Stimulated activated CD8-positive, alpha-beta memory T cell treated with anti-CD3 and anti-CD28 coated beads, Interleukin-4, amount 100 ng/mL, for 4 hours (primary cell): ENCODE measurements at places on chromosomes 7 and 10.

DNA sequence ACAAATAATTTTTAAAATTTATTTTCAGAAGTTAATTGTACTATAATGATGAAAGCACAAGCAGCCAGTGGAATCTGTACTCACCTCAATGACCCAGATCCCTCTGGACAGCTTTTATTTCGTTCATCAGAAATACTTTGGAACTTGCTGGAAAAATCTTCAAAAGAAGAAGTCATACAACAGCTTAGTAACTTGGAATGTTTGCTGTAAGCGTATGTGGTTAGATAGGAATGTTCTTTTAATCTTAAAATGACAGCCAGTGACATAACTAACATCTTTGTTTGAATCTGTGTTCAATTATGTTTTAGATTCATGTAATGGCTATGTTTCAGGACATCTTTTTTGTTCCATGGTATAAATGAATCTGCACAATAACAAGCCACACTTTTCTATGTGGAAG, 26.8 kb downstream of the CFAP69 start:
- DNase-seq: no peak

- DNase-seq: no peak
Observed at GRCh38 chr7:101563943-101564777, 64.9 kb downstream of the MYL10 start.

- no peak for DNase-seq
Observed at GRCh38 chr10:80443531-80443974, 10.6 kb upstream of the TSPAN14 start.

- DNase-seq: no peak
Observed at GRCh38 chr7:39464350-39465054, 101.7 kb upstream of the YAE1 start.

DNA sequence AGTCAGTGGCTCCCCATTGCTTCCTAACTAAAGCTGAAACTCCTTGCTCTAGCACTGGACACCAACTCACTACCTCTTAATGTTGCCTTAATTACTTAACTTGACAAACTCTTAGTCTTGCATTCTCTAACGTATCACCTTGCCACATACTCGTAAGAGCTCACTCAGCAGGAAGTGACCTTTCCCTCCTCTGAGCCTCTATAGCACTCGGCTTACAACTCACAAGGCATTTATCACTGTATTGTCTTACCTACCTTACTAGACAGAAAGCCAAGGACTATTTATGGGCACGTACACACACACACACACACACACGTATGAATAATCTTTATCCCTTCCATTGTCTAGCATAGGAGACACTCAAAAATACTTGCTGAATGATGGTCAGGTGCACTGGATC, 21.2 kb downstream of the CEP41 start:
- DNase-seq: no peak

DNA sequence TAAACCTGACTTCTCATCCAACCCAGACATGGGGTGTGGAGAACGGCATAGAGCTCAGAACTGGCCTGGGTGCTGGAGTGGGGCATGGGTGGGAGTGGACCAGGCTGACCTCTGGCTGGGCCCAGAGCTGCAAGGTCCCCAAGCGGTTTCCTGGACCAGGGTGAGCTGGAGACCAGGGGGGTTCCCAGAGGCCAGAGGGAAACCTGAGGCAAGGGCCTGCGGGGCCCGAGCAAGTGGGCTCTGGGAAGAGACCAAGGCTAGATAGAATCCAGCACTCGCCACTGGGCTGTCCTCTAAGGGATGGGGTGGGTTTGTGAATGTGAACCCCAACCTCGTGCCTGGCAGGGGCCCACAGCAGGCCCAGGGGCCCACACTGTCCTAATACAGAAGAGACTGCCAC, 39.4 kb upstream of the RET start:
- no peak for DNase-seq

DNA sequence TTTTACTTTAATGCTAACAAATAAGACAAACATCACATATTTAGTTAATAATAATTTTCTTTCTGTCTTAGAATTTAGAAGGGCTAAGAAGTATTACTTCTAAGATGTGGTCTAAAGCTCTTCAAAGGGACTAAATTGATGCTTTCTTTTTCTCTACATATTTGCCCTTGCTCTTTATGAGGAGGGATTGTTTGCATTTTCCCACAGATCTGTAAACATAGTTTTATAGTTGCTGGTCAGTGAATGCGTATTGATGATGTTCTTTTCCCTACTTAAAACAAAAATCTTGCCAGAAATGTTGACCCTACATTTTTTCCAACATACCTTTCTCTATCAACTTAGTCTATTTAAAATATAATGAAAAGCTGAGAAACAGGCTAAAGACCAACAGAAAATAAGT, 372.4 kb upstream of the LRGUK start:
- DNase-seq: no peak

DNA sequence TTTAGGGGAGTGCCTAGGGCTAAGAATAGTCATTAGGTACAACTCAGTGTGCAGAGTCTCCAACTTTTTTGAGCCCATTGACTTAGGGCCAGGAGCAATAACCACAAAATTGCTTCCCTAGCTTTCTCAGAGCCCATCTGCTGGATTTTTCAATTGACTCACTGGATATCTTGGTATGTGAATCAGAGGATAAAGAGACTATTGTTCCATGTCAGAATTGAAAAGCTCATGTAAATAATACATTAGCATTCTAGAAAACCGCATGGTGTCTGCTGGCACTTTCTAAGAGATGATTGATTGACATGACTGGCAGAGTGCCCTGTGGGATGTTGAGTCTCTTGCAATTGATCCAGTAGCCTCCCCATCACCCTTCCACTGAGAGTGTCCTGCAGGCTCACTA, 246.2 kb downstream of the CCDC7 start:
- no peak for DNase-seq

GRCh38 chr7:69129951-69130350, 468.3 kb upstream of the AUTS2 start:
- no peak for DNase-seq

- DNase-seq: no peak
Observed at GRCh38 chr10:45151467-45152214, 150.9 kb downstream of the ZNF22 start.

DNA sequence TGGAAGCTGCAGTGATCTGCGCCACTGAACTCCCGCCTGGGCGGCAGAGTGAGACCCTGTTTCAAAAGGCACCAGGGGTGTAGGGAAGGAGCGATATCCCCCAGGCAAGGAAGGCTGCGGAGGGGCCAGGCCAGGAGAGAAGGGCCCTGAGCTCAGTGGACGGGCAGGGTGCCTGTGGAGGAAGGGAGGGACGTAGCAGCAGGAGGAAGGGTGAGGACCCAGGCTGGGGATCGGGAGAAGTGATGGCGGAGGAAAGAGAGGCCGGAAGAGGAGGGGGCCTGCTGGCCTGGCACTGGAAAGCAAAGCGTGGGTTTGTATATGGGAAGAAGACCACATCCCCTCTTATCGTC, 45.6 kb downstream of the ALOX5 start:
- DNase-seq: no peak

GRCh38 chr7:77460057-77460486, 43.9 kb upstream of the GSAP start:
- DNase-seq: no peak

DNA sequence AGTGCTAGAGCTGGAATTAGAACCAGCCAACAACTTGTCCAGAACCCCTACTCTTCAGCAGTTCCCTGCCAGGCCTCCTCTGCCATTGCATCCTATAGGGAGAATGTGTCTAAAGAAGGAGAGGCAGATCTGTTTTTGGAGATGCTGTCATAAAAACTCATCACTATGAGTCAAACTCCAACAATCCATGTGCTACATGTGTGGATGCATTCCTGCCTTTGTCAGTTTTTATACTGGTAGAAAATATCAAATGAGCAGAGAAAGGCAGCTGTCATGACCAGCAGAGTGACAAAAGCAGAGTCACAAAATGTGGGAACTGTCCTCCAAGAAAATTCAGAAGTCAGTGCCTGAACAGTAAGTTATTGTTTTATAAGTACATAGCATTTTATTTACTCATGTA, 93.0 kb downstream of the ABLIM1 start:
- no peak for DNase-seq

GRCh38 chr7:77538281-77539212, 1.5 kb downstream of the PTPN12 start:
- no peak for DNase-seq

GRCh38 chr7:109295158-109295557, 725.5 kb downstream of the DNAJB9 start:
- DNase-seq: no peak

GRCh38 chr7:138257459-138258196, 181.4 kb downstream of the AKR1D1 start:
- no peak for DNase-seq

DNA sequence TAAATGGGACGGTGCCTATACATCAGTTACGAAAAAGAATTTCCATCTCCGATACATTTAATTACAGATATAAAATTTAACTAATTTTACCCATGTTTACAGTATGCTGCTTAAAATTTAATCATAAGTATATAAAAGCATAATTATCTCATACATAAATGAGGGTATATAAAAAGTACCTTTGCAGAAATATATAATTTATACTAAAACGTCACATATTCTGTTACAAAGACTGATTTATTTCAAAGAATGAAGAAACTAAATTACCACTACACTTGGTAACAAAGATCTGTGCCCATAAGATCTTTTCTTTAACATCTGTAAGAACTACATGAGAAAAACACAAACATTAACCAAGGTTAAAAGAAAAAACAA, 2.8 kb downstream of the DOCK4 start:
- DNase-seq: no peak

DNA sequence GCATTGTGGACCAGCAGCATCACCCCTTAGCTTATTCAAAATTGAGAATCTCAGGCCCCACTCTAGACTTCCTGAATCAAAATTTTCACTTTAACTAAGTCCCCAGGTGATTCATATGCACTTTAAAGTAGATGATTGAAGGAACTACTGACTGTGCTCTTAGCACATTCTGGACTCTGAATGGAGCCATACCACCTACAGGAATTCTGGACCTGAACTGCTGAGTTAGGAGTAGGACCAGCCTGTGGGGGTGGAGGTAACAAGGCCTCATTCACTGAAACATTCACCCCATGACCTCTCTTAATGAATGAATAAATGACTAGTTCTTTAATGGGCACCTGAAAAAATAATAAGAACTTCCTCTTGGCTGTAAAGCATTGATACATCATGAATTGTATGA, 7.3 kb downstream of the PDK4 start:
- DNase-seq: no peak

DNA sequence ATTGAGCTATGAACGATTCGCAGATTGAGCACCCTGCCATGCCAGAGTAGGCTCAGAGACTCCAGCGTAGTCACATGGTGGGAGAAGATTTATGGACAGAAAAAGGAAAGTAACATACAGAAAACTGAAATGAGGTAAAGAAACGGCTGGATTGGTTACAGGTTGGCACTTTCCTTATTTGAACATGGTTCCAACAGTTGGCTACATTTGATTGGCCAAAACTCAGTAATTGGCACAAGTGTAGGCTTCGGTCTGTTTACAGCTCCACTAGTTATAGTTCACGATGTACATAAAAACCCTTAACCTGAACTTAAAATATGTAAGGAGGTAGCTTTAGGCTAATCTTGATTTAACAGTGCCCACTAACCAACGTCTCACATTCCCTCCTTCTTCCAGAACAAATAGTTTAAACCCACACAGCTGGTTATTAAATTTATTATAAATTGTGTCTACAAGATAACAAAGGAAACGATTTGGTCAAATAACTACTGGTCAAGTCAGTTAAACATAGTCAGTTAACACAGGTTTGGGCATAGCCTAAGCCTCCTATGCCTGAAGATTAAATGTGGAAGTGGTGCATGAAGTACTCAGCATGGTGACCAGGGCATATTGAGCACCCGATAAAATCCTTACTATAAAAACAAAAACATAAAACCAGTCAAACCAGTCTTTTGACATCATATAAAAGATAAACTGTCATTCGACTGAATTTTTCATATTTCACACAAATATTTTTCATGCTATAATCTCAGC, 17.9 kb upstream of the MTERF1 start:
- DNase-seq: no peak

GRCh38 chr10:43035800-43036199, 41.1 kb upstream of the RET start:
- DNase-seq: no peak

- DNase-seq: no peak
Observed at GRCh38 chr7:81842361-81842760, 72.5 kb upstream of the HGF start.

DNA sequence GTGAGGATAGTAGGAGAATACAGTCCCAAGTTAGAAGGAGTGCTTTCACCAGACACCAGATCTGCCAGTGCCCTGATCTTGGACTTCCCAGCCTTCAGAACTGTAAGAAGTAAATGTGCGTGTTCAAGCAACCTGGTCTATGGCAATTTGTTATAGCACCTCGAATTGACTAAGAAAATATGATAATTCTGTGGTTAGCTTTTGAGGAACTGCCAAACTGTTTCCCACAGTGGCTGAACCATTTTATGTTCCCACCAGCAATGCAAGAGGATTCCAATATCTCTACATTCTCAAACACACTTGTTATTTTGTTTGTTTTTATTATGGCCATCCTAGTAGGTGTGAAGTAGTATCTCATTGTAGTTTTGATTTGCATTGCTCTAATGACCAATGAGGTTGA, 47.0 kb downstream of the RBM20 start:
- no peak for DNase-seq

DNA sequence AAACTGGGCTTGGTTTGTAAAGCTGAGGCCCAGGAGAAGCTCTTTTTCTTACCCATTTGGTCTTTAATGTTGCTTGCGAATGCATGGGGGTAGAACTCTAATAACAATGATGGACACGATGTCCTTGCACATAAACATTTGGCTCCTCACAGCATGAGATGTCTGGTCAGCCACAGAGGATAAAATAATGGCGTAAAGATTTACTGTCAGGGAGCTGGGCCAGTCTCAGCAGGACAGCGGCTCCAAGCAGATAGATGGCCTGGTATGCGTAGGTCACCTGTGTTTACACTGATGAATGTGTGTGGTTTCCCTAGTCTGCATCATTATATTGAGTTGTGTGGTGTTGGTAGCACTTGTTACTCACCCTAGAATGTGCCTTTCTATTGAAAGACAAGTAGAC, 537.4 kb downstream of the CNTNAP2 start:
- no peak for DNase-seq

DNA sequence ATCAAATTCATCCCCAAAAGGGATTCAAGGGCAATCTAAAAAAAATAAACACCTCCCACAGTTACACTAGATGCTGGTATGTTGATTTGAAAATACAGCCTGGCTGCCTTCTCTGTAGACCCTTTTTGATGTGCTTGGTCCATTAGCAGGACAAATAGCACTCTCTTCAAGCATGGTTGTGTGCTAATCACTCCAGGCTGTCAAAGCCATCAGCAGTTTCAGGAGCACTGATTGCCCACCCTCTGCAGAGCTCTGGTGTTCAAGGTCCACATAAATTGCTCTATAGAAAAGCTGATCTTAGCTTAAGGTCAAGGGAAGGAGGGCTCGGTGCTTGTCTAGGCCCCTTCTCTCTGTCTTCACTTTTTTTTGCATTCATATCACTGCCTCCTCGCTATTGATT, 35.4 kb downstream of the PRR15 start:
- no peak for DNase-seq

GRCh38 chr10:94545391-94546048, at the start of gene HELLS:
HELLS (plus strand) TSS chr10:94545788; CDS start chr10:94545922, 134 bp downstream.
- DNase-seq: peak; percentile 41

DNA sequence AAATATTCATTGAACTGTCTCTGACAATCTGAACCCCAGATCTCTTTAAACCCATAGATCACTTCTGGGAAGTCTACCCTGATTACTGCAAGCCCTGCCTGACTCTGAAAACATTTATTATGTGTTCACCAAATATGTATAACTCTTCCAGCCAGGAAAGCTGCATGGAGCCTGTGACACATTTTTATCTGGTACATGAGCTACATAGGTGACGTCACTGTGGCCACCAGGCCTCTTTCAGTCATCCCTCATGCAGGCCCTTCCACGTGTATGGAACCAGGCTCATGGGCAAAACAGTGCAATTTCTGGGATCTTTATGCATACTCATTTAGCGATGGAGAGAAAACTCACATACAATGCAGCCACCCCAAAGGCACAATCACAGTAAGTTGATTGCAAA, 133.9 kb upstream of the NUPR2 start:
- DNase-seq: no peak
